ENCODE measurements at places on chromosomes 3 and 15.

- no peak for DNase-seq
Measured at GRCh38 chr15:58852347-58852746, 81.1 kb downstream of the SLTM start.

GRCh38 chr3:197428117-197428801 is 127.5 kb downstream of the BDH1 start:
- peak; percentile 22 for DNase-seq

GRCh38 chr15:31207246-31207645 is 105.7 kb upstream of the TRPM1 start:
- DNase-seq = peak; percentile 58

- no peak for DNase-seq
Measured at GRCh38 chr3:35440826-35441225, 198.5 kb upstream of the ARPP21 start.

GRCh38 chr3:46413951-46414350 is 6.9 kb downstream of the CCRL2 start:
- DNase-seq = no peak

GRCh38 chr15:80695099-80695910 is at the start of gene ABHD17C:
ABHD17C (plus strand) TSS chr15:80695310; CDS start chr15:80695430, 120 bp downstream.
- DNase-seq = peak; percentile 13

DNA sequence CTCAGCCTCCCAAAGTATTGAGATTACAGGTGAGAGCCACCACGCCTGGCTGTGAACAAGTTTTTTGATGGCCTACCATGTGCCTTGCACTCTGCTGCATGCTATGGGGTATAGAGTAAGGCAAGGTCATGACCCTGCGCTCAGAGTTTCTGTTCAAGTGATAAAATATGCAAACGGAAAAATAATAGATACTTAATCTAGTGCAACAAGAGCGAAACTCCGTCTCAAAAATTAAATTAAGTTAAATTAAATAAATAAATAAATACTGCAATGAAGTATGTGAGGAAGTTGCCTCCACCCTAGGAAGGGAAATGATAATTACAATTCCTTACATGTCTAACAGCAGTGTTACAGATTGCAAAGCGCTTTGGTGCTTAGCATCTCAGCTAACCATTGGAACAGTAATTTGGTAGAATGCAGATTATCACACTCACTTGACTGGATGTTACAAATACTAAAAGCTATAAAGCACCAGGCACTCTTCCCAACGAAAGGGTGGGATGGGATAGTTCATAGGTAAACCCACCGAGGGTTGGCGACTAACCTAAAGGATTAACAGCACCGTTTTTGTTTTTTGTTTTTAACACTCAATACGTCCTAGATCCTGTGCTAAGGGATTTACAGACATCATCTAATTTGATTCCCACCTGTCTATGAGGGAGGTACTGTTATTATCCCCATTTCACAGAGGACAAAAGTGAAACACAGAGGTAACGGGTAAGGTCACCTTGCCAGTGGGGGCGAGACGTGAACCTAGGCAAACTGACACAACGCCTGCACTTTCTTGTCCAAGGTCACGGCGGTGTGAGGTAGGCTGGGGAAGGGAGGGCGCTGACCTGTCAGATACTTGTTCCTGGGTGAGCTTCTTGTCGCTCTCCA is 793 bp upstream of the FANCD2 start:
- no peak for DNase-seq

- DNase-seq = no peak
Measured at GRCh38 chr3:52118156-52118875, 35.9 kb downstream of the POC1A start.

- DNase-seq = no peak
Measured at GRCh38 chr3:101252307-101252706, 68.1 kb downstream of the IMPG2 start.

GRCh38 chr3:54547846-54548245 is 380.0 kb downstream of the LRTM1 start:
- no peak for DNase-seq

DNA sequence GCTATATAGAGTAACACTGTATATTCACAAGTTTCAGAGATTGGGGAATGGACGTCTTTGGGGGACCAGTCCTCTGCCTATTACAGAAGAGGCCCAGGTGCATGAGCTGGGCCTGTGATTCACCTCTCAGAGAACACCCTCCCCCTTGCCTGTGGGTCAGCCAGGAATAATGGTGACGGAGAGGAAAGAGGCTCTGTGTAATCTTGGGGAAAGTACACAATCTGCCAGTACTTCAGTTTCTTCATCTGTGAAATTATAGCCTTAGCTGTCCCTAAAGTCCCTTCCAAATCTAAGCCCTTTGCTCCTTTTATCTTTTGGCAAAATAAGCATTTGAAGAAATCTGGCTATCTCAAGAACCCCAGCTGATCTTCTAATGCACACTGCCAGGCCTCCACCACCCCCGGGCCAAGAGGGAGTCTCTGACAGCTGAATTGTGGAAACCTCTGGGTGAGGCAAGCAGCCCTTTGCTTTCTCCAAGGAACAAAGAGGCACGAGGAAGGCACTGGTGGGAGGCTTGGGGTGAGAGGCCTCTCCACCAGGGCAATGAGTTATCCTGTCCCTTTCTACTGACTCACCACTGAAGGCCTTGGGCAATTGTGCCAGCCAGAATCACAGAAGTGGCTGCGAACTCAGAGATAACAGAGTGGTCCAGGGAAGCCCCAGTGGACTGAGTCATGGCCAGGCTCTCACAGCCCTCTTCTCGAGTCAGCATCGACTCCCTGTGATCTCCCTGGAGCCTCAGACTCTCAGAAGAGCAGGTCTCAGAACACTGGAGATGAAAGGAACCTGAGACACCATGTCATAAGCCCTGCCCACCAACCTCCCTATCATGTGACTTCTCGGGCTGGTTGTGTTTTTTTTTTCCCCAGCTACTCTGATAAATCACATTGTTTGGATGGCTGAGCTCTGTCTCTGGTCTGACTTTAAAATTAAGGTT is 31.8 kb downstream of the CCNL1 start:
- peak; percentile 74 for DNase-seq

DNA sequence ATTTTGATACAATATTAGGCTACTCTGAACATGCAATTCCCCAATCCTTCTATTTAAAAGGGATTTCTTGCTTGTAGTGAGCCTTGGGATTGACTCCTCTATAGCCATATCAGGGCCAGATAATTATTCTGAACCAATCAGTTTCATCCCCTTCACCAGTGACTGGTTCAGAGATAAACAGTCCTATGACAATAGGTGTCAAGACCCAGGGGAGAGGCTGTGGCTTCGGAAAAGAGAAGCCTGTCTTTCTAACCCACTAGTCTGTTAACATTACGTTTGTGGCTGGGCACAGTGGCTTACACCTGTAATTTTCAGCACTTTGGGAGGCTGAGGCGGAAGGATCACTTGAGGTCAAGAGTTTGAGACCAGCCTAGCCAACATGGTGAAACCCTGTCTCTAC is 6.2 kb upstream of the ISLR2 start:
- no peak for DNase-seq

- DNase-seq = no peak
Measured at GRCh38 chr3:54520060-54520459, 397.7 kb downstream of the CACNA2D3 start.

- DNase-seq = no peak
Measured at GRCh38 chr3:20047976-20048883, 8.0 kb downstream of the KAT2B start.

- DNase-seq = no peak
Measured at GRCh38 chr3:145951441-145951840, 209.5 kb downstream of the PLOD2 start.

GRCh38 chr15:52568601-52569585 is at the start of gene ARPP19:
ARPP19 (minus strand) TSS chr15:52569030; CDS start chr15:52568892, 138 bp downstream.
- DNase-seq = peak; percentile 90

- no peak for DNase-seq
Measured at GRCh38 chr15:101391981-101392640, 97.1 kb upstream of the SNRPA1 start.

- no peak for DNase-seq
Measured at GRCh38 chr3:113249111-113249510, 37.8 kb downstream of the BOC start.

DNA sequence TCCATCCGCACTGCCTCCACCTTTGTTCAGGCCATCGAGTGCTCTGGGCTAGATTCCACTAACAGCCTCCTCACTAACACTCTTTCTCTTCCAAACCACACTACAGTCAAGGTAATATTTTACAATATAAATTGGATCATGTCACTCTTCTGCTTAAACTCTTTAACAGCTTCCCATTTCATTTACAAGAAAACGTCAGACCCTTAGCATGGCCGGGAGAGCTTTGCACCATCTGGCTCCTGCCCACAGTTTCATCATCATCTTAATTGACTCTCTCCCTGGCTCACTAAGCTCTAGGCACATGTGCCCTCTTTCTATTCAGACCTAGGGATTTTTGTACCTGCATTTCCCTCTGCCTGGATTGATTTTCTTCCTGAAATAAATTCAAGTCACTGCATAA is 354.7 kb downstream of the FGF12 start:
- no peak for DNase-seq

GRCh38 chr3:110711851-110712516 is 359.6 kb upstream of the NECTIN3 start:
- no peak for DNase-seq

- no peak for DNase-seq
Measured at GRCh38 chr3:53190659-53191058, 29.6 kb downstream of the PRKCD start.

GRCh38 chr3:42130329-42131070 is 39.3 kb downstream of the TRAK1 start:
- DNase-seq = no peak

- no peak for DNase-seq
Measured at GRCh38 chr3:52432225-52432624, 12.7 kb downstream of the SEMA3G start.

DNA sequence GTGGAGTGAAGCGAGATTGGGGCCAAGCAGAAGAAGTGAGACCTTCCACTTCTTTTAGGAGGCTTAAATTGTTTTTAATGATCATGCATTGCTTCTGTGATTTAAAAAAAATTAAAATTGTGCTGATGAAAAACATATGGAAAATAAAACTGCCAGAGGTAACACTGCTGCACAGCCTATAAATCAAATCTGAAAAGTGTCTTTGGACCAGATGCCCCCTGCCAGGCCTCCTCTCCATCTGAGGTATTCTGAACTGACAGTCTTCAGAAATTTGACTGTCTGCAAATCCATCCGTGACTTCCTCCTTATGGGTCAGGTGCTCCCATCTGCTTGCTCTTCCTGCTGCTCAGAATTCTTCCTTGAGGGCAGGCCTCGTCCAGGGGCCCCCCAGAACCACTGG is 108.5 kb upstream of the NR2E3 start:
- no peak for DNase-seq

- no peak for DNase-seq
Measured at GRCh38 chr15:94395640-94396039, 164.3 kb downstream of the MCTP2 start.

GRCh38 chr3:66625505-66626216 is 124.8 kb upstream of the LRIG1 start:
- DNase-seq = no peak

DNA sequence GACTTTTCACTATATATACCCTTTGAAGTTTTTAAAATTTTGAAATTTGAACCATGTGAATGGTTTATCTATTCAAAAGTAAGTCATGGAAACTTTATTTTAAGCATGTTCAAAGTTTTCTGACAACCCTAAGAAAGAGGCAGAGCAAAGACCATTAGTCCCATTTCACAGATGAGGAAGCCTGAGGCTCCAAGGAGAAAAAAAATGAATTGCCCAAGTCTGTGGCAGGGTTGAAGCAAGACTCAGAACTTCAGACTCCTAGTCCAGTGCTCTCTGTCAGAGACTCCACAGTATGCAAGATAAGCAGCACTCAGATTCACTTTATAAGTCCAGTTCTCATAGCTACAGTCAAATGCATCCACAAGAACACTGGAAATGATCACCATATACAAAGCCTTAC is 4.5 kb downstream of the RAB43 start:
- DNase-seq = no peak

DNA sequence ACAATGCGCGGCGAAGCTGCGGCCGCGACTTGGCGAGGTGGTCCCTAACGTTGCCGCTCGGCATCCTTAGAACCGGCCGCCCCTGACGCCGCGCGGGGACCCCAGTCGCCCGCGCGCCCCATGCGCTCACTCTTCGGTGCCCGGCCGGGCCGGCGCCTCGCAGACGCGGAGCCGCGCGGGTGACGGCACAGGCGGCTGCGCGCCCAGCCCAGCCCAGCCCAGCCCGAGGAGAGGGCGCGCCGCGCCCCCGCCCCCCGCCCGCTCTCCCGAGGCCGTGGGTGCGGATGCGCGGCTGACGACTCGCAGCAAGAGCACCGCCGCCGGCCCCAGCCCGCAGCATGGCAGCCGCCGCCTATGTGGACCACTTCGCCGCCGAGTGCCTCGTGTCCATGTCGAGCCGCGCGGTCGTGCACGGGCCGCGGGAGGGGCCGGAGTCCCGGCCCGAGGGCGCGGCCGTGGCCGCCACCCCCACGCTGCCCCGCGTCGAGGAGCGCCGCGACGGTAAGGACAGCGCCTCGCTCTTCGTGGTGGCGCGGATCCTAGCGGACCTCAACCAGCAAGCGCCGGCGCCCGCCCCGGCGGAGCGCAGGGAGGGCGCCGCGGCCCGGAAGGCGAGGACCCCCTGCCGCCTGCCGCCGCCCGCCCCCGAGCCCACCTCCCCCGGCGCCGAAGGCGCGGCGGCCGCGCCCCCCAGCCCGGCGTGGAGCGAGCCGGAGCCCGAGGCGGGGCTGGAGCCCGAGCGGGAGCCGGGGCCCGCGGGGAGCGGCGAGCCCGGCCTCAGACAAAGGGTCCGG is 437 bp downstream of the KLF13 start:
- DNase-seq = no peak

DNA sequence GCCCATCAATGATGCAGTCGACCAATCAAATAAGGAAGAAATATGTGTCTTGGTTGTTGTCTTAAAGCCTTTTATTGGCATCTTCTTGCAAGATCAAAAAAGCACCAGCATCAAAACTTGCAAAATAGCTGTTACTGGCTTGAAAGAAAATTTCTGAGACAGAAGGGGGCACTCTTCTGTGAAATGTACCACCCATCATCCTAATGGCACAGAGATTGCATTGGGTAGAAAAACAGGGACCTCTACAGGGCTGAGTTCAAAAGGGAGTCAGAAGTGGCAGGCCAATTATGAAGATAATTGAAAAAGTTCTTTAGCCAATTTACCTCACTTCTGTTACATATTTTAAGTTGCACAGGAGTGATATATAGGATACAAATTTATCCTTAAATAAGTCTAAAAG is 122.3 kb upstream of the GPR149 start:
- no peak for DNase-seq

DNA sequence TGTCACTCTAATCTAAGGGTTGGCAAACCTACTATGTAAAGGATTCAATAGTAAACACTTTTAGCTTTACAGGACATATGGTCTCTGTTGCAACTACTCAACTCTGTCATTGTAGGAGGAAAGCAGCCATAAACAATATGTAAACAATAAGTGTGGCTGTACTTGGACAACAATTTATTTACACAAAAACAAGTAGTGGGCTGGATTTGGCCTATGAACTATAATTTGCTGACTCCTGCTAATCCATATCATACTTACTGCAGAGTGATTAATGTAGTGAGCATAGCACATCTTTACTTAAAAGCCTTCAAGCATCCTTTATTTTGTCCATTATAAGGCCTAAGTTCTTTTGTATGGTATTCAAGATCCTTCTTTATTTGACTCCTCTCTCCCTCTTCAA is 441.9 kb downstream of the ZIC1 start:
- DNase-seq = no peak

Measured in CD4-positive, alpha-beta T cell treated with Interleukin-4 for 1 hour (primary cell).